ENCODE measurements at places on chromosomes 7 and 10.

DNA sequence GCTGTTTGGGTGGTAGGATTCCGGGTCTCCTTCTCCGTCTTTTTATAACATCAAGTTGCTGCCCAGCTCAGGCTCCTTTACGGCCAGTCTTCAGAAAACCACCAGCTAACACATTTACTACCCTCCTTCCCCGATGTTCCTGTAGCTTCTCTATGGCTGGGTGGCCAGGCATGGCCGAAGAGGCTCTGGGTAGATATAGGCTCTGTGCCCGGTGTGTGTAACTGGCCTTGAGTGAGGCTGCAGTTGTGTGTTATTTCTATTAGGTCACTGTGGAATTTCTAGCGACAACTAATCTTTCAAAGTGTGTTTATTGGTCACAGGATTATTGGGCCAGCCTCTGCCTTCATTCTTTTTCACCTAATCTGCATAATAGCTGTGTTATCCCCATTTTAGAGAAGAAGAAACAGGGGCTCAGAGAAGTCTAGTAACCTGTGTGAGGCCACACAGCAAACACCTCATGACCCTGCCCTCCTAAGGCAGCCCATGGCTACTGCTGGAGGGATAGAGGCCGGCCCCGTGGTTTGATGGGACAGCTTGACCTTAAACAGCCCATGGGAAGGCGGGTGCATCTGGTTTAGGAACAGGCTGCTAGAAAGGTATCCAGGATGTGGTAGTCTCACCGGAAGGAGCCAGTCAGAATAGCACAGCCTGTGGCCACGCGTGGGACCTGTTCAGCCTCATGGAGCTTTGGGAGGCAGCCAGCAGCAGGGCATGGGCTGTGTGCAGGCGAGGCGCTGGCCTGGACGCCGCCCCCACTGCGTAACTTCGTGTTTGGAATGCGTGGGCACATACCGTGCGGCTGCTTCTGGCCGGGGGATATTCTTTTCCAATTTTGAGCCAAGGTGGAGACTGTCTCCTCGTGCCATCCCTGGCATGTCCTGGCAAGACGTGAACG lies 29.7 kb downstream of the HTRA1 start:
- no peak for DNase-seq

- no peak for DNase-seq
Measured at GRCh38 chr7:67438913-67439505, 442.4 kb downstream of the TYW1 start.

GRCh38 chr7:157005456-157006204 lies 4.8 kb downstream of the MNX1 start:
- DNase-seq, result peak; percentile 79

DNA sequence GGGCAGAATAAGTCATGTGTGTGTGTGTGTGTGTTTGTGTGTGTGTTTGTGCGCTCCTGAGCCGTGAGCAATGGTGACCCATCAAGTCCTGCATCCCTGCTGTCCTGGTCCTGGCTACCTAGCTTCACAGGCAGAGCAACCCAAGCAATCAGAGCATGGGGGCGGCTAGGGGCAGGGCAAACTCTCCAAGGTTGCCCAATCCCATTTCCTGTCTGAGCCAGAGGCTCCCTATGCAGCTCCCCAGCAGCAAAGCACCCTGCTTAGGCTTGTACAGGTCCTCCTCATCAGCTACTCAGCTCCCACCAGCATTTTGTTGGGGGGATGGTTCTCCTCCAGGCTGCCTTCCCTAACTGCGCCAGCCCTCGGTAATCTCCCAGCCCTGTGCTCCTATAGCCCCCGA lies 31.1 kb upstream of the CRHR2 start:
- DNase-seq, result peak; percentile 31

GRCh38 chr10:24360282-24361127 lies 151.6 kb downstream of the KIAA1217 start:
- DNase-seq, result peak; percentile 82

DNA sequence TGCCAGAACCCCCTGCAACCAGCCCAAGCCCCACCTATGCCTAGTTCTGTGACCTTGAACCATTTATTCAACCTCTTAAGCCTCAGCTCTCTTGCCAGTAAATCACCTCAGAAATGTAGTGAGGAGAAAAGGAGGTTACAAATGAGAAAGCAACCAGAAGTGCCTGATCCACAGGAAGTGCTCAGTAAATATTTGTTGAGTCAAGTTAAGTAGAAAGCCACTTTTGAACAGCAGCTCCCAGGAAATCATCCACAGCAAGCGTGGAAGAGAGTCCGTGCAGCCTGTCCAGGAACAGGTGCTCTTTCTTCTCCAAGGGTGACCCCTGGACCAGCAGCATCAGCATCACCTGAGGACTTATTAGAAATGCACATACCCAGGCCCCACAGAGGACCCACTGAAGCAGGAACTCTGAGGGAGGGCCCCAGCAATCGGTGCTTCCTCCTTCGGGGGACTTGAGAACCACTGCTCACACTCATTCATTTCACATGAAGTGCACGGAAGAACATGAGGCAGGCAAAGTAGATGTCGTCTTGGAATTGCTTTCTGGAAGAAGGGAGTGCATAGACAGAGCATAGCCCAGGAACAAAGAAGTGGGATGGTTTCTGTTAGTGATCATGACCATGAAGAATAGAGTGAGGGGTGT lies 6.3 kb upstream of the C10orf71 start:
- no peak for DNase-seq

GRCh38 chr10:35501923-35502322 lies 103.2 kb upstream of the GJD4 start:
- DNase-seq, result no peak

- peak; percentile 8 for DNase-seq
Measured at GRCh38 chr7:96921231-96921630, 84.1 kb upstream of the DLX6 start.

- no peak for DNase-seq
Measured at GRCh38 chr7:118013252-118014010, 140.2 kb upstream of the CTTNBP2 start.

- peak; percentile 57 for DNase-seq
Measured at GRCh38 chr10:103473261-103473671, 5.8 kb downstream of the CALHM3 start.

DNA sequence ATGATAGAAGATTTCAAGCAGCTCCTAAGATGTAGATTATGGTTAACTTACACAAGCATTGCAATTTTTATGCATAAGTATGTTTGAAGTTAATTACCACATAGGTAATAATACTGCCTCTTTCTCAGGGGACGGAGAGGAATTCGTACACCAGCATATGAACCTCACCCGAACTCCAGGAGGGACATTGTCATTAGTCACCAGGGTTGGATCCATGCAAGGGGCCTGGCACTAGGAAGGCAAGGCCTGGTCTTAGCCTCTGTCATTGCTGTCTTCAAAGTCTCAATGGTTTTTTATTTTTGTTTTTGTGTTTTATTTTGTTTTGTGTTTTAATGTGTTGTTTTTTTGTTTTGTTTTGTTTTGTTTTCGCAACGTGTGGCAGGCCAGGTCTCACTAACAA lies 145.6 kb upstream of the PPP2R2D start:
- no peak for DNase-seq

DNA sequence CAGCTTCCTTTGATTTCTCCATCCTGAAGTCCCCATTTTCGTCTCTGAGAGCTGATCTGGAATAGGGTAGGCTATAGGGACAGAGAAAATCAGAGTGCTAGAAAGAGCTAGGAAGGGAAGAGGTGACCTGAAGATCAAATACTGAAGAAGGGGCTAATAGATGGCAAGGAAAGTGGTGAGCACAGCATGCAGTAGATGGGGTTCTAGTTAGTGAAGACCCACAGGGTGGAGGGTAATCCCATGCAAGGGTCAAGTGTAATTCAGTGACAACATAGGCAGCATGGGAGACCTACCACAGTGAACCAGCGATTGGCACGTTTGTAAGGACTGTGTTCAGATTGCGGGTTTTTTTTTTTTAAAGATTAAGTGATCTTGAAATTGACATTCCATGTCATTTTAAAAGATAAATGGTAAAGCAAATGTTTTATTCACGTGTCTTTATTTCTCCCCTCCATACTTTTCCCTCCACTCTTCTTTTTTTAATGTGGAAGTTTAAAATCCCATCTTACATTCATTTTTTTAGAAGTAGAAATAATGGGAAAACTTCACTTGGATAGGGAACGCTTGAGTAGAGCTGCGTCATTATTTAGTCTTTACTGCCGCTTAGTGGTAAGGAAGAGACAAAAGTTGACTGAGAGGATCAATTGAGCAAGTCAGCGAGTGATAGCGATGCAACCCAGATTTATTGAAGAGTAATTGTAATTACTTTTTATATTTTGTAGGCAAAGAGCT lies 21.0 kb upstream of the ABI1 start:
- peak; percentile 90 for DNase-seq

DNA sequence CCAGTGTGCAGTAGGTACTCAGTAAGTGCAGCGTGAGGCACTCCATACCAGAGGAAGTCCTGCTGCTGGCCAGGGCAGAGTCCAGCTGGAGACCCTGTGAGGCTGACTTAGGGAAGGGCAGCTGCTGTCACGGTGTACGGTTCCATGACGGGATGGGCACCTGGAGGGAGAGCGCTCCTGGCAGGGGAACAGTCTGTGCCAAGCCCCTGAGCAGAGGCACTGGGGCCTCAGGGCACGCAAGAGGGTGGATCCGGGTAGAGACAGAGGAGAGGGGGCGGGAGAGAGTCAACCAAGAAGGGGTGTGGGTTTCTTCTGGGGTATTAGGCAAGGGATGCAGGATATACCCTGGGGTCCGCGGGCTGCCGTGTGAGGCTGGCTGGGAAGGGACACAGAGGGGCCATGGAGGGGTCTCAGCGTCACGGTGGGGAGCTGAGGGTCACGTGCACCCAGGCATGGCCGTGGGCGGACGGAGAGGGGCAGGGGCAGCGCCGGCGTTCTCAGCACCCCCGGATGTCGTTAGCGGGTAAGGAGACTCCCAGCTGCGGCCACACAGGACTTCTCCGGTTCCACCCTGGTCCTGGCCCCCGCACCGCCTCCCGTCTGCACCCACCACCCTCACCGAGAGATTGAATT lies 70.5 kb downstream of the MICALL2 start:
- DNase-seq, result peak; percentile 62

DNA sequence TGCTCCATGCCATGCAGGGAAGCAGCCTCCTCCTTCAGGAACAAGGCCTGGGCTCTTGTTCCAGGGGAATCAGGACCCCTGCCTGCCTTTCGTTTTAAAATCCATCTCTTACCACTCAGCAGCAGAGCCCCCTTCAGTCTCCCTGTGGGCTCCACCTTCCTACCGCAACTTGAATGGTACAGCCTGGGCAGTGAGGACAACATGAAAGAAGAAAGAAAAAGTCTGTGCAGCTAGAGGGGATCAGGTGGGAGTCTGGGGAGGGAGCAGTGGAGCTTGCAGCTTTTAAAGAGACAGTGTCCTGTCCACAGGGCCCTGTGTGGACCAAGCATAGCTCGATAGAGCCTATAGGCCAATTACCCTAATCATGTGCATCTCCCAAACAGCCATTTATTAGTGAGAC lies 3.7 kb downstream of the PLXNA4 start:
- no peak for DNase-seq

DNA sequence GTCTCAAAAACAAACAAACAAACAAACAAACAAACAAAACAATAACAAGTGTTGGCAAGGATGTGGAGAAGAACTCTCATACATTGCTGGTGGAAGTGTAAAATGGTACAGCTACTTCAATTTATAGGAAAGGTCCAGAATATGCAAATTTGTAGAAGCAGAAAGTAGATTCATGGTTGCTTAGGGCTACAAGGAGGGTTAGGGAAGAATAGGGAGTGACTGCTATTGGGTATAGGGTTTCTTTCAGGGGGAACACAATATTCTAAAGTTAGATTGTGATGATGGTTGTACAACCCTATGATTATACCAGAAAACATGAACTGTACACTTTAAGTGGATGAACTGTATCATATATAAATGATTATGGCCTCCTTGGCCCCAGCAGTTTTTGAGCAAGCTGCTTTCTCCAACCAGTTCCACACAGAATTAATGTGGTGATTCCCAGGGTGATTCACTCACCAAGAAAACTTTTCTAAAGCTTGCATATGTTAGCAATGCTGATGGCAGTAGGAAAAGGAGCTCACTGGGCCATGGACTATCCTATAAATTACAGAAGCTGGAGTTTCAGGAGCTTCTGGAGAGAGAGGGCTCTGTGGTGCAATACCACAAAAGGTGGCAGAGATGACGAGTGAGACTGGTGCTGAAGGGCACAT lies 52.8 kb upstream of the KCNIP2 start:
- DNase-seq, result no peak

DNA sequence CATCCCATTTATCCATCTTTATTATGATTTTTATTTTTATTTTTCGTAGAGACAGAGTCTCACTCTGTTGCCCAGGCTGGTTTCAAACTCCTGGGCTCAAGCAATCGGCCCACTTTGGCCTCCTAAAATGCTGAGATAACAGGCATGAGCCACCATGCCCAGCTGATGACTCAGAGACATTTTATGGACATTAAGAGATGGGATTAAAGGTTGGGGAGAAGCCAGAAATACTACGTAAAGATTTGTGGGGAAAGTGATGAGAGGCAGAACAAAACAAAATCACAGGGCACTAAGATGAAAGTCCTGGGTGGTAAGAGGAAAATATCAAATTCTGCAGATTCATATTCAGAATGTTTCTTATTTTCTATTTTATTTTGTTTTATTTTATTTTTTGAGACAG lies 7.6 kb downstream of the WNT8B start:
- DNase-seq, result no peak

GRCh38 chr10:7580520-7580919 lies 86.2 kb downstream of the ITIH5 start:
- DNase-seq, result no peak

DNA sequence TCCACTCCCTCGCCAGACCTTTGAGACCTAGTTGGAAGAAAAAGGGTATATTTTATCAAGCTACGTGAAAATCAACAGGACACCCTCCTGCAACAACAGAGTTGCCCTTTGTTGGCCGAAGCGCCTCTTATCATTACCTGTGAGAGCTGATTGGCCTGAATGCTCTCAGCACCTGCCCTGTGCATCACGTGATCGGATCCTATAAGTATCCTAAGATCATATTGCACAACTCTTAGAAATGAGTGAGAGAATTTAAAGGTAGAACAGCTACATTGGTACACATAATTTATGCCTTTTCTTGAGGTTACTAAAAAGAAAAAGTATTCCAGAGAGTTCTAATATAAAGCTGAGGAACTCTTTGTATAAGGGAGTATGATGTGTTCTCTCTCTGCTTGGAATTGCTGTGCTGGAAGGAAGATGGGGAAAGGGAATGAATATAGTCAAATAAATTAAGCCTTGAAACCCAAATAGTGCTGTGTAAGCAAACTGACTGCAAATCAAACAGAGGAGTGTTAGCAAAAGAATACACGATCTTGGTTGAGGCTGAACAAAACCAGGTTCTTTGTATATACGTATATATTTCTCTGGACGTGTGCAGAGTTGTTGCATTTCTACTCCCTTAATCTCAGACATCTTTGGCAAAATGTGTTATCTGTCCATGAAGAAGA lies 69.3 kb downstream of the LRRC4 start:
- DNase-seq, result no peak

DNA sequence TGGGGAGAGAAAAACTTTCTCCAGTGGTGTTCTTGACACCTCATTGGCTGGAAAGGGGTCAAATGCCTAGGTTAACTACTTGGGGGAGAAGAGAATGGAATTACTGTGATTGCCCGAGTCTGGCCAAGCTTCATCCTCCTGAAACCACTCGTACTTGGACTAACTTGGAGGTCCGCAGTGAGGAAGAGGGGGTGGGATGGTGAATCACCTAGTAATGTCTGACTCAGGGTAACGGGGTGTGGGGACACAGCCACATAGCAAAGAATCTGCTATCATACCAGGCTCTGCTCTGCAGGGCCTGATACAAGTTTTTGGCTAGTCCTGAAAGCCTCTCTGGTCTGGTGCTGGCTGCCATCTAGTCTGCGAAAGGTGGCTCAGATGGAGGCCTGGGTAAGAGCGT lies 190.9 kb downstream of the RPS24 start:
- peak; percentile 97 for DNase-seq

- DNase-seq, result no peak
Measured at GRCh38 chr7:7675686-7676085, 35.1 kb downstream of the UMAD1 start.
